ENCODE measurements at places on chromosomes 2 and 18.

DNA sequence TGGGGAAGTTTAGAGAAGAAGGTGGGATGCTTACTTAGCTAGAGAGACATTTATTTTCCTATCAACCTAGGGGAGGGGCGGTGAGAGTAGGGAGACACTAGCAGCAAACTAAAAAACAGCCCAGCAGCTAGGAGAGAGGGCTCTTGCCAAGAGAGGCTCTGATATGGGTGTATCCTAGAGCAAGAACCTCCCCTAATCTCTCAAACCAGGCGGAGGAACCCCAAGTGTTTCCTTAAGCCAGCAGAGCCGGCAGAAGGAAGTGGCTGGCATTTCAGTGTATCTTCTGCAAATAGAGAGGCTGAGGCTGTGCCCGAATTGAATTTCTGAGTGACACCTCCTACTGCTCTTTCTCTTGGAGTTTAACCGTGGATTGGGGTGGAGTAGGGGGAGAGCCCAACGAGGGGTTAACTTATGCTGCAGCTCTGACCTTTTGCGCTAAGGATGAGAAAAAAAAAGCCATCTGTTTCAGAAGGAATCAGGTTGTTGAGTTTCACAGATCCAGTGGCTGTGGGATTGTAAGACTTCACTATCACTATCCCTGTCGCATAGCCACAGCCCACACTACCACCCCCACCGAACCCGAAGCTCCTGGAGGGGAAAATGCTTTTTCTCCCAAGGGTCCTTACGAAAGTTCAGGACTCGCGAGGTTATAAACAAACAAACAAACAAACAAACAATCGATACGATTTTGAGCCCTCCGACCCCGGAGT lies 1.4 kb downstream of the ST8SIA5 start:
- DNase-seq, result peak; percentile 85

DNA sequence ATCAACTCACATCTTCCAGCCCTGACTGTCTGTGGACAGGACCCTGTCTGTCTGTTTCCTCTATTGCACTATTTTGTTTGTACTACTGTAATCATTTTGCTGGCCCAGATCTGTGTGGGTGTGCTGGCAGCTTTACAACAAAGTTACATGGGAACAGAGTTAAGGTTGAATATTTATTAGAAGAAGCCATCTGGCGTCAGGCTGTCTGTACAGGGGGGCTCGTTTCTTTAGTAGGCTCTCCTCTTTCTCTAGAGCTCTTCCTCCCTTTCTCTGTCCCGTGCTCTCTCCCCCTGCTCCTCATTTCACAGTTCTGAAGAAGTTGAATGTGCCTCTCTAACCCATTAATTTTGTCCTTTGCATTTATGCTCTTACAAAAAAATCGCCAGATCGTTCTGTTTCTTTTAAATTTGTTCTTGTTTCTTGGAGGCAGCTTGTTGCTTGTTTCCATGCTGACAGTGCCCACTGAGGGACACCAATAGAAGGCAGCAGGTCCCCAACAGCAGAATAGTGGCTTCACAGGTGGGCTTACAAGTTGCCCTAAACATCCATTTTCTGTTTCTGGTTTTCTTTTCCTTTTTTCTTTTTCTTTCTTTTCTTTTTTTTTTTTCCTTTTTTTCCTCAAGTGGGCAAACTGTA lies 315.2 kb upstream of the ZEB2 start:
- DNase-seq, result no peak

- DNase-seq, result no peak
Measured at GRCh38 chr2:159600752-159601151, 15.6 kb downstream of the BAZ2B start.

- peak; percentile 77 for DNase-seq
Measured at GRCh38 chr18:40413160-40413559, 1541.9 kb upstream of the PIK3C3 start.

DNA sequence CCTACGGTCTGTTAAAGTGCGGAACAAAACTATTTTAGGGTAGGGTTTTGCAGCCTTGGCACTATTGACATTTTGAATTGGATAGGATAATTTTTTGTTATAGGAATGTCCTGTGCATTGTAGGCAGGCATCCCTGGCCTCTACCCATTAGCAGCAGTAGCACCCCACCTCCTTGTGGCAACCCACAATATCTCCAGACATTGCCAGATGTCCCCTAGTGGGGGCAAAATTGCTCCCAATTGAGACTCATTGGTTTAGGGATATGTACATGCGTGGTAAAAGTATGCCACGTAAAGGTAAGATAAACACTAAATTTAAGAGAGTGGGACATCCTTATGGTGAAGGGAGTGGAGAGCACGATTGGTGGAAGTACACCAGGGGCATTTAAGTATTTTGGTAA lies 4.6 kb downstream of the MIB1 start:
- no peak for DNase-seq

DNA sequence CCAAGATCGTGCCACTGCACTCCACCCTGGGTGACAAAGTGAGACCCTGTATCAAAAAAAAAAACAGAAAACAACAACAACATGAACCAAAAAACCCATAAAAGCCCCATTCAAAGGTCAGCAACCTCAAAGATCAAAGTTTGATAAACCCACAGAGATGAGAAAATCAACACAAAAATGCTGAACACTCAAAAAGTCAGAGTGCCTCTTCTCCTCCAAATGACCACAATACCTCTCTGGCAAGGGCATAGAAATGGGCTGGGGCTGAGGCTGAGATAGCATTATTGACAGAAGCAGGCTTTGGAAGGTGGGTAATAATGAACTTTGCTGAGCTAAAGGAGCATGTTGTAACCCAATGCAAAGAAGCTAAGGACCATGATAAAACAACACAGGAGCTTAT lies 66.3 kb downstream of the FARP2 start:
- DNase-seq, result no peak

GRCh38 chr2:231099918-231100317 lies 24.9 kb downstream of the HTR2B start:
- no peak for DNase-seq

GRCh38 chr2:233208382-233209116 lies 42.9 kb upstream of the ATG16L1 start:
- DNase-seq, result no peak

GRCh38 chr2:49404108-49404507 lies 249.8 kb upstream of the FSHR start:
- DNase-seq, result no peak

GRCh38 chr2:96262306-96262705 lies 3.5 kb downstream of the TMEM127 start:
- no peak for DNase-seq

DNA sequence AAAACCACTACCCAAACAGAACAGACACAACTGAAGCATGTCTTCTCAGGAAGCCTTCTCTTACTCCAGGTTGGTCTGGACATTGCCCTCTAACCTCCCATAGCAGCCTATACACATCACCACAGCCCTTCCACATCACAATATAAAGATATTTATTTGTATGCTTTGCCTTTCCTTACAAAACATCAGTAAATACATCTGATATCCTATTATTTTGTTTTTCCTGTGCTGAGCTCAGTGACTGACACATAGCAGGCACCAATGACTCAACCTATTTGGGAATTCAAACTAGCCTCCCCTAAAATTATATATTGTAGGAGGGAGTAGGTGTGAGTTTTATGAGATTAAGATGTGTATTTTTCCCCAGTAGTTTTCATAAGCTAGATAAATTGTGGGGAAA lies 28.8 kb downstream of the SLC40A1 start:
- DNase-seq, result no peak

DNA sequence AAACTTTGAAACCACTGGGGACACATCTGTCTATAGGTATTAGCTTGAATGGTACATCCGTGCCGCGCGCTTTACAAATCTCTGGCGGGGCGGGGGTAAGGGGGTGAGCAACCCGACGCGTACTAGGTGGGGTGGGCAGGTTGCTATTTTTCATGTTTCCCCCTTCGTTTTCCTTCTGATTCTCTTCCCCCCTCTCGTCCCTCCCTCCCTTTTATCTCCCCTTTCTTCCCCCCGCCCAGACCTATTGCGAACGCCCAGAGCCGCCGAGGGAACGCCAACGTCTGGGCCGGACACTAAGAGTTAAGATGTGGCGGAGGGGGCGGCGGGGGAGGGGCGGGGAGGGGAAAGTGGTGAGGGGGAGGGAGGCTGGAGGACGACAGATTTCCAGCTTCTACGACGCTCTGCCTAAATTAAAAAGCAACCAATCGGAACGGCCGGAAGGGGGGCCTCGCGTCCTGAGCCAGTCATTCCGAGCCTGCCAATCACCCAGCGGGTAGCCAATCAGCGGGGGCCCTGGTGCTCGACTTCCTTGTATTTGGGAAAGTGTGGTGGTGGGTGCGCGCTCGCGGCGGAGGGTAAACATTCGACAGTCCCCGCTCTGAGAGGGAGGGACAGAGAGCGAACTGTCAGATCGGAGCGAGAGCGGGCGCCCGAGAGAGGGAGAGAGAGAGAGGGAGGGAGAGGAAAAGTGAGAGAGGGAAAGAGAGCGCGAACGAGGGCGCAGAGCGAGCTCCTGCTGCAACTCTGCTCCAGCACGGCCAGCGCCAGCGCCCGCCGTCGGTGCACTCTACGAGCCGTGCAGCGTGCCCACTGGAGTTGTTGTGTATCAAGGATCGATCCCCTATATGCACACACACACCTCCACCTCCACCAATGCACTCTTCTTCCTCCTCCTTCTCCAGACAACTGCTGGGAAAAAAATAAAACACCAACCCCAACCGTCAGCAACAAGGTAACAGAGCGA lies at the start of gene POU3F3:
TSS of gene POU3F3 (plus strand) at position 582 of the 964 bp plus-strand sequence. CDS start 1,396 bp downstream, outside the sequence.
- peak; percentile 94 for DNase-seq

All from G401 (cell line).